Sigmoid colon (tissue), 7 donors: ENCODE measurements at places on chromosomes 12 and 14. TPM values are rescaled to one million over a fixed set of nuclear protein-coding genes. Genes with fewer than 3 reads are reported as not detected.

Gene TEP1
- total RNA-seq: 42.7 TPM

DNA sequence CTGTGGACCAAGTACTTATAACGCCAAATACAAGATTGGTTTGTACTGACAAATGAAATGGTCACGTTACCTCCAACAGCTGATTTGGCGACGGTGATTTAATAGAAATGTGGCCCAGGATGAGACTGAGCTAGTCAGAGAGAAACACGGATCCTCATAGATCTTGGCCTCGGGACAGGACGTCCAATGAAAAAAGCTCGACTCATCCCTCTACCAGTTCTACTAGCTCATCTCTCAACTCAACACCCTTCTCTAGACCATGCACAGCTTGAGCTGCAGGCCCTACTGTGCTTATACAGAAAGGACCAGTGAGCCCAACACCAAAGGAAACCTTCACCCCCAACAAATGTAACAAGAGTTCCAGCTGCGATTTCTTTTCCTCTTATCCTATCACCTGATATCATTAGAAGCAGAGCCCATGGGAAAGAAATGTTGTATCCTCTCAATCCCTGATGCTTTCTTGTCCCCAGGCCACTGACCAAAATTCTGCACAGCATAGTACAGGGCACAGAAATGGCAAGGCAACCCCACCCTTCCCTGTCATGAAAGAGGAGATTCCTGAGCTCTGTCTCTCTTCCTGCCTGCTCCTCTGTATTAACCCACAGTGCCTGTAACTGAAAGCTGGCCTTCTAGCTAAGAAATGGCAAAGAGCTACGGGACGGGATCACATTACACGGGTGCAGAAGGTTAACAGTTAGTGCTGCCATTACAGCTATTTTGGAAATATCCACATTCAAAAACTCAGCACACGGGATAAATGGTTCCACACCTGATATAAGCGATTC is 39.2 kb downstream of the DICER1 start:
- peaks cover 14% of the 10 kb centered on the region for H3K36me3 ChIP-seq
- no peaks in the 10 kb centered on the region for H3K27me3 ChIP-seq
- H3K27ac ChIP-seq: no peak overlapping the region
- no peaks in the 10 kb centered on the region for H3K4me1 ChIP-seq
- H3K4me3 ChIP-seq: no peak overlapping the region
- DNase-seq: no peak

GRCh38 chr12:57541717-57542116 is 5.3 kb downstream of the DCTN2 start:
- no peak overlapping the region for H3K4me3 ChIP-seq
- H3K27ac ChIP-seq: no peak overlapping the region
- H3K27me3 ChIP-seq: no peaks in the 10 kb centered on the region

DNA sequence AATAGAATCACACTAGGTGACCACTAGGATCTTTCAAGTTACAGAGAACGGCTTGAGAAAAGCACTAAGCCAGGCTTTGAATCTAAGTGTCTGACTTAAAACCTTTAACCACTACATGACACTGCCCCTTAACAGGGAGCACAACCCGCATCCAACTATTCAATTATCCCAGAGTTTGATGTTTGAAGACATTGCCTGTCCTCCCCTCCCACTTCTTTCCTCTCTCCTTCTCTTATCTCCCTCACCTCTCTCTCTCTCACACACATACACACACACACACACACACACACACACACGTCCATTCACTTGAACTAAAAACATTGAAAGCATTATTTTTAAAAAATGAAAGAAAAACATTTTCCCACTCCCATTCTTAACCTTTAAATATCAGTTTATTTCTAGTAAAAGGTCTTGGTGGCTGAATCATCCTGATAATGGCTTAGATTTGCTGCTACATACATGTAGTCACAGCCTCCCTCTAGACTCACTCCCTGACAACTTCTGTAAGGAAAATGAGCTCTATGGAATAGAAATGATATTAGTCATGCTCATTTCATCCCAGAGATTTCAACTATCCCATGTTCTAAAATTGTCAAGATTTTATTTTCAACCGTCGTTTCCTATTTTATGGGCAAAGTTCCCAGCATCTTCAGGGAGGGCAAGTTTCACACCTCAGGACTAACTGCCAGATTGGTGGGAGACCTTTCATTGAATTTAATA is 53.5 kb upstream of the RAP1B start:
- no peak overlapping the region for H3K4me3 ChIP-seq
- no peaks in the 10 kb centered on the region for H3K27me3 ChIP-seq
- no peaks in the 10 kb centered on the region for H3K36me3 ChIP-seq
- H3K4me1 ChIP-seq: no peaks in the 10 kb centered on the region
- no peak overlapping the region for H3K27ac ChIP-seq

- no peaks in the 10 kb centered on the region for H3K36me3 ChIP-seq
- peaks cover 10% of the 10 kb centered on the region for H3K4me1 ChIP-seq
- H3K27me3 ChIP-seq: no peaks in the 10 kb centered on the region
- H3K4me3 ChIP-seq: no peak overlapping the region
These were observed 16.0 kb downstream of the PROX2 start for GRCh38 chr14:74859757-74860552.

GRCh38 chr12:98438656-98439230 is 76.6 kb upstream of the TMPO start:
- H3K27ac ChIP-seq: no peak overlapping the region
- no peaks in the 10 kb centered on the region for H3K27me3 ChIP-seq
- no peak for DNase-seq
- H3K36me3 ChIP-seq: no peaks in the 10 kb centered on the region
- H3K4me1 ChIP-seq: peaks cover 7% of the 10 kb centered on the region

Gene SLCO1B1
- total RNA-seq: not detected

Gene CACNB3
- total RNA-seq: 19.7 TPM

Gene TMEM106C
- 122 TPM for total RNA-seq

Gene PTMS
- 268 TPM for total RNA-seq

Gene DUSP16
- total RNA-seq: 13.8 TPM

- H3K36me3 ChIP-seq: no peaks in the 10 kb centered on the region
- H3K4me1 ChIP-seq: peaks cover 15% of the 10 kb centered on the region
- H3K4me3 ChIP-seq: peak overlapping the region; percentile 24
- no peak for DNase-seq
These were observed 60.8 kb upstream of the EIF5 start for GRCh38 chr14:103273145-103273744.
